Astrocyte (in vitro differentiated cells and primary cell): ENCODE measurements at places on chromosomes 3 and 15.

- DNase-seq = peak; percentile 69
These were observed 17.2 kb upstream of the ADIPOQ start for GRCh38 chr3:186825294-186825821.

DNA sequence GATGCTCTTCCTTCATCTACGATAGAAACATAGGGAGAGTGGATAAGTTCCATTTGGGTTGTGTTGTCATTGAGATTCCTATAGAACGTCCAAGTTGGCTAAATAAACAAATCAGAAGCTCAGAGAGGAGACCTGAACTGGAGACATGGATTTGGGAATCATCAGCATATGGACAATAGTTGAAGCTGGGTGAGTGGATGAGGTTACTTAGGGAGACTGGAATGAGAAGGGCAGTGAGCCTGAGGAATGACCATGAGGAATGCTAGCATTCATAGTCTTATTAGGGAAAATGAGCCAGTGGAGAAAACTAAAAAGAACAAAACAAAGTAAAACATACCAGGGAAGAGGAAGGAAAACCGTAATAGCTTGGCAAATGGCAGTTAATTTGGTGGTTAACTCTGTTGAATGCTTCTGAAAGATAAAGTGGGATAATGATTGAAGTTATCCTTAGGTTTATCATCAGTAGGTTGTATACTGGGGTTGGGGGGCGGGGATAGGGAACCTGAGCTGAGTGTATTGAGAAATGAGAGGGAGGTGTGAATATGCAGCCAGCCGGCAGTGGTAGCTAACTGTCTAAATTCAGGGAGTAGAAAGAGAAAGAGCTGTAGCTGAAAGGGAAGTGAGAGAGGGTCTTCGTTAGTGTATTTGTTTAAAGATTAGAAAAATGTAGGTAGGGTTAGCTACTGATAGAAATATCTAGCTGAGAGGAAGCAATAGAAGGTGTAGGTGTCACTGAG is 74.6 kb downstream of the ARHGEF26 start:
- no peak for DNase-seq

- DNase-seq = no peak
These were observed 29.6 kb downstream of the CALML4 start for GRCh38 chr15:68175526-68175925.

- no peak for DNase-seq
These were observed 15.3 kb upstream of the COLQ start for GRCh38 chr3:15536856-15537255.

DNA sequence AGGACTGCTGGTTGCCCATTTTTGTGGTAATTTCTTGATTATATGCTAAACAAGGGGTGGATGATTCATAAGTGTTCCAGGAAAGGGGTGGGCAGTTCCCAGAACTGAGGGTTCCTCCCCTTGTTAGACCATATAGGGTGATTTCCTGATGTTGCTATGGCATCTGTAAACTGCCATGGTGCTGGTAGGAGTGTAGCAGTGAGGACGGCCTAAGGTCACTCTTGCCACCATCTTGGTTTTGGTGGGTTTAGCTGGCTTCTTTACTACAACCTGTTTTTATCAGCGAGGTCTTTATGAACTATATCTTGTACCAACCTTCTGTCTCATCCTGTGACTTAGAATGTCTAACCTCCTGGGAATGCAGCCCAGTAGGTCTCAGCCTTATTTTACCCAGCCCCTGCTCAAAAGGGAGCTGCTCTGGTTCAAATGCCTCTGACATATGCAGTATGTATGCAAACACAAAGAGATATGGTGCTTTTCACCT is 46.2 kb downstream of the C3orf38 start:
- DNase-seq = peak; percentile 63

DNA sequence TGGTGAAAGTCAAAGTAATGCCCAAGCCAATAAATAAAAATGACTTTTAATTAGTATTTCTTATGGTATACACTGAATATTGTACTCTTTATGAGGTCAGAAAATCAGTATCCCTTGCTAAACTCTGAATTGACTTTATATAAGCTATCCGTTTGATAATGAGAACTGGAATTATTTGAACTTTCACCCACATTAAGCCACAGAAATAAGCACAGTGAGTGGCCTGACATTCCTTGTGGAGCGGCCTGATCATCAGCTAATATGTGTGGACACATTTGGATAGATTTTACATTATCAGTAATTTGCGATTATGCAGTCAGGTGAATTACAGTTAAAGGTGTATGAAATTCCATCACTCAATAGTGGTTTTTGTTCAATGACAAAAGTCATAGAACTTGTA is 136.0 kb upstream of the CBLB start:
- peak; percentile 41 for DNase-seq

- DNase-seq = no peak
These were observed 24.0 kb upstream of the USP3 start for GRCh38 chr15:63480441-63480821.

DNA sequence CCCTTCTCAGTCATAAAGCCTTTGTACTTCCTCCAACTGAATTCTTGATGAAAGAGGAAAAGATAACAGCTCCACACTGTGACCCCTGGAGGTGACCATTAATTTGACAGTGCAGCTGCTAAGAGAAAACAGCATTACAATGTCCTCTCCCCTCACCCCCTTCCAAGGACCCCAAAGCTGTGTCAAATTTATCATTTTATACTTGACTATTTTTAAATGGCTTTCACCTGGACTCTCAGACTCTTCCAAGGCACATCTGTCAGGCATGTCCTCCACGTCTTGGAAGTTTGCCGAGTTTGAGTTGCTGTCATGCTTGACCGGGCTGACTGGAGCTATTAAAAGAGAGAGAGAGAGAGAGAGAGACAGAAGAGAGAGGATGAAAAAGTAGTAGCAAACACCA is 236.5 kb downstream of the WDR72 start:
- DNase-seq = no peak

GRCh38 chr3:25592510-25592968 is 72.2 kb downstream of the TOP2B start:
- DNase-seq = peak; percentile 75

GRCh38 chr15:89197503-89197971 is 23.8 kb downstream of the RLBP1 start:
- no peak for DNase-seq

GRCh38 chr15:31461375-31461774 is 134.7 kb downstream of the KLF13 start:
- no peak for DNase-seq

GRCh38 chr15:47819158-47819557 is 101.9 kb downstream of the SEMA6D start:
- DNase-seq = no peak

DNA sequence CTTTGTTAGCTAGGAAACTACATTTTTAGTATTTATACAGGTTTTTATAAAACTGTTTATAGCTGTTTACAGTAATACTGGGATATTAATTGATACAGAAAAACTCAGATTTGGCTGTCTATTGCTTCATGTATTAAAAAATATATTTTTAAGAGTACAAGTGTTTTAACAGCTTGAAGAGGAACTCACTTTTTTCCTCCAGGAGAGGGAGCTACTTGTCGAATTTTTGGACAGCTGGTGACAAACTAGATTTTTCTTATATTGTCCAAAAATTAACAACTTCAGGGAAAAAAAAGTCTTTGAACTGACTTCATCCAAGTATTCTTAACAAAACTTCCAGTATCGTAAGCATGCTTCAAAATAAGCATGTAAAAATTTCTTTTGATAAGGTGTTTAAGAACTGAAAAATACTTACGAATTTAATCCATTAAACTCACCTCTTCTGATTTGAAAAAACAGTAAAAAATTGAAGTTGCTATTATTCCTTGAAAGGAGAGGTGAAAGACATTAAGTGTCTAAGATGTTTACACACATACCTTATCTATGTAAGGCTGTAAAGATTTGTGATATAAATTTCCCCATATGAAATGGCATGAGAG is 4.0 kb downstream of the DIPK2A start:
- peak; percentile 52 for DNase-seq

- DNase-seq = no peak
These were observed 34.9 kb upstream of the MEIS2 start for GRCh38 chr15:37135225-37135624.

GRCh38 chr3:79960594-79960993 is 192.8 kb upstream of the ROBO1 start:
- peak; percentile 10 for DNase-seq

DNA sequence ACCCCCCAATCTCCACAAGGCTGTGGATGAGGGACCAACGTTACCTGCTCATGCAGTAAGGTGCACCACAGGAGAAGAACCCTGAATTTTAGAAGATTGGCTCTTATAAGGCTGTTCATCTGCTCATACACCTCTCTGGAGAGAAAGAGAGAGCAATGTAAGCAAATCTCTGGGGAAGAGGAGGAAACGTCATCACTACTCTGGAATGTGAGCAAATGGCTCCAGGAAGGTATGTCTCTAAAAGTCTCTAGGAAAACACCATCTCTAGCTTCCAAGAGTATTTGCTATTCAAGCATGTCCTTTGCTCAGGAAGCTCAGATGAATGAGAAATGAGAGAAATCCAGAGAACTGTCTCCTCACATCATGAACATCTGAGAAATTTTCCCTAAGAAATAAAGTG is 235.4 kb downstream of the TBL1XR1 start:
- peak; percentile 36 for DNase-seq

DNA sequence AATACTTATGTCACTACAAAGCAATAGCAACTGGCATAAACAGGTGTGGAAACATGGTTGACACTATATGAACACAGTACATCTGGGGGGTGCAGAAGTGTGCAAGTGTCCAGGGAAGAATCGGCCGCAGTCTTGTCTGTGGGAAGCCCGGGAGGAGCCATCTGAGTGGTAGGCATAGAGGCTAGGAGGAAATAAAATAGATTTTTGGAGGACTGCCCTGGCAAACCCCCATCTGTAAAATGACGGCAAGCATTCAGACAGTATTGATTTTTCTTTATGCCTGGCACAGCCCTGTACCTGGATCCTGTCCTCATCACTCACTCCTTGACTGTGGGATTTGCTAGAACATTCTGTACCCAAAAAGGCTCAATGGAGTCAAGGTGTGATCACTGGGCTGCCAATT is 31.3 kb downstream of the THSD4 start:
- no peak for DNase-seq

DNA sequence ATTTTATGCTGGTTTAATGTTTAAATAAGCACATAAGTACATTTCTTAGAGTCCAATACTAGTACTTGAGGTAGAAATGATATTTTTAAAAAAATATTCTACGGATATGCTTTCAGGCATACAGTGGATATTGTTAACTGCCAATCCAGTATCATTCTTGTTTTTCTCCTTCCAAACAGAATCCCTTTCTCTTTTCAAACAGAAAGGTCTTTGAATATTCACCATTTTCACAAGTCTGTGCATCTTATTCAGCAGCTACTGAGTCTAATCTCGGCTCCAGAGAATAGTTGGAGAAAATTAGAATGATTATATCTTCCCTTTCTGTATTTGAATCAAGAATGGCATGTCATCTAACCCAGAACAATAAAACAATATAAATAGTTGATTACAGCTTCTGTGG is 174.5 kb downstream of the GOLGA6L6 start:
- DNase-seq = no peak

DNA sequence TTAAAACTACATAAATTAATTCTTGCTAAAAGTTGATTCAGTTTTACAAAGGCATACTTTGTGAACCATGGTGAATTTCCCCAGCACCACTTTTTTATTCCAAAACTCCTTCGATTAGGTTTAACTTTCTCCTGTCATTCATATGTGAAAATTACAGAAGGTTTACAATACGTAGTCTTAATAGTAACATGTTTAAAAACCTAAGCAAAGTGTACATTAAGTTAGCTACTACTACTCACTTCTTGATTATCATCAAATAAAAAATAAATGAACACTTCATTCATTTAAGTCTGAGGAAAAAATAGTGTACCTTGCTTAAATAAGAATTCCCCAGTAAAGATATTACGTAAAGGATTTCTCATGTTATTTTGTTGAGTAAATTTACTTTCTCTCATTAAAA is 38.6 kb downstream of the DCUN1D1 start:
- no peak for DNase-seq

GRCh38 chr3:195259475-195260279 is 11.3 kb downstream of the XXYLT1 start:
- DNase-seq = peak; percentile 84

DNA sequence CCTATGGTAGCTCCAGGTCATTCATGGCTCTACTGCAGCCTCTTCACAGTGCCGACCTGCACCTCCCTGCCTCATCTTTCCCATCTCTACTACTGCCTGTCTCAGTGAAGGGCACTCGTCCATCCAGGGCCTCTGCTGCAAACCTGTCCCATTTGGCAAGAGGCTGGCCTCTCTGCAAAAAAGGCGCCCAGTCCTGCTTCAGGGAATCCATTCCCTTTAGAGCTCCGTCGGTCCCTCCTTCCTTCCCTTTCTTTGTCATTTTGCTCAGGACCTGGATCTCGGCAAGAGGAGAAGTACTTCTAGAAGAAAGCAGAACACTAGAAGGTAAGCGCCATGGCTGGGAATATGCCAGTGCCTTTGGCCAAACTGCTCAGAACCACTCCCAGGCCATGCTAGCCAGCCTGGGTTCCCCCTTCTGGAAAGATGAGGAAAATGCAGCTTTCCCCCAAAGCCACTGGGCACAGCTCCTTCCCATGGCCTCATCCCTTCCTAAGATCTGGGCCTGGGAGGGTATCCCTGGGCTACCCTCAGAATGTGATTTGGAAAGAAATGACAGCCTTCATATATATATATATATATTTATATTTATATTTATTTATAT is 6.4 kb upstream of the ISL2 start:
- DNase-seq = no peak

DNA sequence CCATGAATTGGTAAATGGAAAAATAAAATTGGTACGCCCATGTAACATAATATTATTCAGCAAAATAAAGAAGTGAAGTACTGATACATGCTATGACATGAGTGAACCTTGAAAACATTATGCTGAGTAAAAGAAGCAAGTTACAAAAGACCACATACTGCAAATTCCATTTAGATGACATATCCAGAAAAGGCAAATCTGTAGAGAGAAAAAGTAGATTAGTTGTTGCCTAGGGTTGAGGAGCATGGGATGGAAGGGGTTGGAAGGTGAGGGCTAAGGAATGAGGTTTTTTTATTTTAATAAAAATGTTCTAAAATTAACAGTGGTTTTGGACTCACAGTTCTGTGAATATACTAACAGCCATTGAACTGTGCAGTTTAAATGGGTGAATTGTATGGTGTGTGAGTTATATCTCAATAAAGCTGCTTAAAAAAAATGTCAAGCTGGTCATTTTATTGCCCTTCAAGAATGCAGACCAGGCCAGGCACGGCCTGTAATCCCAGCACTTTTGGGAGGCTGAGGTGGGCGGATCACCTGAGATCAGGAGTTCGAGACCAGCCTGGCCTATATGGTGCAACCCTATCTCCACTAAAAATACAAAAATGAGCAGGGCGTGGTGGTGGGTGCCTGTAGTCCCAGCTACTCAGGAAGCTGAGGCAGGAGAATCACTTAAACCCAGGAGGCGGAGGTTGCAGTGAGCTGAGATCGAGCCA is 8.1 kb upstream of the DLG1 start:
- DNase-seq = peak; percentile 92

- peak; percentile 86 for DNase-seq
These were observed 53.9 kb downstream of the CLASP2 start for GRCh38 chr3:33664195-33664594.

GRCh38 chr3:38730281-38730680 is 80.8 kb upstream of the SCN5A start:
- peak; percentile 34 for DNase-seq

DNA sequence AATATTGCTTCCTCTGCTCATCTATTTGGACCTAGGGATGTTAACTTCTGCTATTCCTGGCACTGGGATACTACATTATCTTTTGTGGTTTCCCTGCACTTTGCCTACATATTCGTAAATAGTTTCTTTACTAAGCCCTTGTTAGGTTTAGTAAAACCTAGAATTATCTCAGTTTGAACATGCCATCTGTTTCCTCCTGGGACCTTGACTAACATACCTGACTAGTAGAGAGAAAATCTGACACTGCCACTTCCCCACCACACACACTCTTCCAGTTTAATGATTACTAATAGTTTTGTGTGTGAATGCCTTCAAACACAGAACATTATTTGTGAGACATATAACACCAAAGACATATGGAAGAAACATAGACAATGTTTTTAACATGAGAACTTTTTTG is 28.2 kb upstream of the SOX2 start:
- no peak for DNase-seq
